ENCODE measurements at places on chromosomes 7 and 10.

DNA sequence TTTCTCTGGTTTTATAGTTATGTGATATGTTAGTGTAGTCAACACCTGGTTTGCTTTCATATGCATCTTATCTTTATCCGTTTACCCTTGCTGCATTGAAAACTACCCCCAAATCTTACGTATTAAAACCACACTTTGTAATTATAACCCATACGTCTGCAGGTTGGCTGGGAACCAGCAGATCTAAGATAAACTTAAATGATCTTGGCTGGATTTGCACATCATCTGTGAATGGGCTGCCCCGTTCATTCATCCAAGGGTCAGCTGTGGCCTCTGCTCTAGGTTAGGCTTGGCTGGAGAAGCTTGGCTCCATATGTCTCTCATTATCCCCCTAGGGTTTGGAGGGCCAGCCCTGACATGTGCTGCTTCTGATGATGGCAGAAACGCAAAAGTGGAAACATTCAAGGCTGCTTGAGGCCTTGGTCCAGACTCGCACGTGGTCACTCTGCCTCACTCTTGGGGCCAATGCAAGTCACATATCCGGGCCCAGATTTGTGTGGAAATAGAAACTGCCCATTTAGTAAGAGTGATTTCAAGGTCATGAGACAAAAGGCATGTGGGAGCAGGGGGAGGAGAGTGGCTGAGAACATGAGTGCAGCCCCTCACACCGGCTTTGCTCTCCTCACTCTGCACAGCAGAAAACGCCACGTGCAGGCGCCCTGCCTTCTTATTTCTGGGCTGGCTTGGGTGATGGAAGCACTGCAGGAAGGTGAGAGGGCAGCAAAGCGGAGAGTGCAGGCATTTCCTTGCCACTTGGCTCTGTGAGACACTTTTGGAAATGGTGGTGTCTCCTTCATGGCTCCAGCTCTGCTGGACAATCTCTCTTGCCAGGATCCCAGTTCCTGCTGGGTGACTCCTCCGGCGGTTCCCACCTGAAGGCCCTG is 553.8 kb downstream of the GLRX3 start:
- no peak for DNase-seq

- DNase-seq: no peak
These were observed 5.9 kb downstream of the ZKSCAN1 start for GRCh38 chr7:100021297-100021696.

GRCh38 chr10:2839081-2839725 is 228.1 kb upstream of the PFKP start:
- DNase-seq: no peak

- DNase-seq: no peak
These were observed 14.0 kb upstream of the ARPC1A start for GRCh38 chr7:99311702-99312101.

DNA sequence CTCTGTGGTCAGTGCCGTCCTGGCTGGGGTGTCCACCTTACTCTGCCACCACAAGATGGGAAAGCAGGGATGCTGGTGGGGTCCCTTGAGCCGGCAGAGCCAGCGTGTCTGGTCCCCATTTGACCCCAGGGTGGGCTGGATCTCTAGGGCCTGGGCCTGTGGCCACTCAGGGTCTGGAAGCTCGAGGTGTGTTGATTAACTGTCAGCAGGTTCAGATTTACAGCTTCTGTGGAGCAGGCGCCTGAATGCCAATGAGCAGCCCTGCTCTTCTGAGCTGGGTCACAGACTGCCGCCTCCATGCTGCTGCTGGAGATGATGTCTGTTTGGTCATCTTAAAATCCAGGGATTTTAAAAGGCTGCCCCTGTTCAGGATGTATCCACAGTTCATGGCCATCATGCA is 11.3 kb upstream of the DPYSL4 start:
- no peak for DNase-seq

GRCh38 chr10:121104476-121105111 is 253.4 kb downstream of the WDR11 start:
- no peak for DNase-seq

GRCh38 chr7:64515330-64515729 is 47.5 kb downstream of the ZNF680 start:
- no peak for DNase-seq

- DNase-seq: no peak
These were observed 11.5 kb upstream of the MALSU1 start for GRCh38 chr7:23287612-23288011.

DNA sequence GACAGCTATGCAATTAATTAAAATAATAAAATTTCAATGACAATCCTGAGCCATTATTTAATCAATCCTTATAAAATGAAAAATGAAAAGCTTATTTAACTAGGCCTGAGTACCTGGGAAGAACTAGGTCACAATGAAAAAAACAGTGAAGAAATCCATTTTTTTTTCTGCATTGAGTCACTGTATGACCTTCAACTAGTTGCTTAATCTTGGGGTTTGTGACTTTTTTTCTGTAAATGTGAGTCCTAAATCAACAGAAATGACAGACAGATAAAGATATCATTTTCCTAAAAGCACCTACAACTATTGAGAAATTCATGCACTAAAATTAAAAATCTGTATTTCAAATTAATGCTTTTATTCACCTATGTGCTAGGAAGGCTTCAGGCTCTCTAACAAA is 96.8 kb downstream of the TMEM26 start:
- no peak for DNase-seq

GRCh38 chr10:58806323-58806722 is 293.7 kb downstream of the BICC1 start:
- no peak for DNase-seq

GRCh38 chr10:43128958-43129706 is 9.1 kb upstream of the CSGALNACT2 start:
- no peak for DNase-seq

- DNase-seq: no peak
These were observed 415.1 kb upstream of the FZD8 start for GRCh38 chr10:36057180-36057579.

DNA sequence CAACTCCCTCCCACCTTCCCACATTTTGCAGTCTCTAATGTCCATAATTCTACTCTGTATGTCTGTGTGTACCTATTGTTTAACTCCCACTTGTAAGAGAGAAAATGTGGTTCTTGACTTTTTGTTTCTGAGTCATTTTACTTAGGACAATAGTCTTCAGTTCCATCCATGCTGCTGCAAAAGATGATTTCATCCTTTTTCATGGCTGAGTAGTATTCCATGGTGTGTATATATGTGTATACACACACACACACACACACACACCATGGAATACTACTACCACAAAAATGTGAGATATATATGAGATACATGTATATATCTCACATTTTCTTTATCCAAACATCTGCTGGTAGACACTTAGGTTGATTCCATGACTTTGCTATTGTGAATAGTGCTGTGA is 182.1 kb upstream of the GALNT17 start:
- no peak for DNase-seq

- DNase-seq: no peak
These were observed 149.8 kb upstream of the PRKCQ start for GRCh38 chr10:6729861-6730344.

GRCh38 chr10:118850418-118851061 is 95.8 kb upstream of the CACUL1 start:
- DNase-seq: peak; percentile 42

DNA sequence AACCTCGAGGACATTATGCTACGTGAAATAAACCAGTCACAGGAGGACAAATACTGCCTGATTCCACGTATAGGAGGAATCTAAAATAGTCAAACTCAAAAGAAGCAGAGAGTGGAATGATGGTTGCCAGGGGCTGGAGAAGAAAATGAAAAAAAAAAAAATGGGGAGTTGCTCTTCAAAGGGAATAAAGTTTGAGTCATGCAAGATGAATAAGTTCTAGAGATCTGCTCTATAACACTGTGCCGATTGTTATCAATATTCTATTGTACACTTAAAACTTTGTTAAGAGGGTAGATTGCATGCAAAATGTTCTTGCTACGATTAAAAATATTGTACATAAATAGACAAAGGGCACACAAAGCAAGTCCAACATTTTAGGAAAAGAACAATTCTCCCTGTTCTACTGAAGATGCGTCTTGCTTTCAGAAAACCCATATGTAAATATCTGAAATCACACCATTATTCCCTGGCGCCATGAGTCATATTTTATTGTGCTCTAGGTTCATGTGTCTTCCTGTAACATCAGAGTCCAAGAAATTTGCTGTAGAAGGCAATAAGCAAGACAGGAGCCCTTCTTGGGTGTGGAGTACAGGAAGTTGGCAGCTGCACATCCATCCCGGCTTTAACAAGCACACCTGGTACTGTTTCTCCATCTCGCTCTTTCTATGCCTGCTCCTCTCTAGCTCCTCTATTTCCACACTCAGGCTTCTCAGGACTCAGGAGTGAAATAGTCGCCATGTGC is 145.9 kb downstream of the GFRA1 start:
- DNase-seq: no peak

GRCh38 chr7:6210621-6211372 is 61.6 kb downstream of the CYTH3 start:
- DNase-seq: no peak

GRCh38 chr7:156158693-156159092 is 346.4 kb upstream of the SHH start:
- DNase-seq: no peak

- no peak for DNase-seq
These were observed 67.0 kb downstream of the ITGA8 start for GRCh38 chr10:15652757-15653156.

DNA sequence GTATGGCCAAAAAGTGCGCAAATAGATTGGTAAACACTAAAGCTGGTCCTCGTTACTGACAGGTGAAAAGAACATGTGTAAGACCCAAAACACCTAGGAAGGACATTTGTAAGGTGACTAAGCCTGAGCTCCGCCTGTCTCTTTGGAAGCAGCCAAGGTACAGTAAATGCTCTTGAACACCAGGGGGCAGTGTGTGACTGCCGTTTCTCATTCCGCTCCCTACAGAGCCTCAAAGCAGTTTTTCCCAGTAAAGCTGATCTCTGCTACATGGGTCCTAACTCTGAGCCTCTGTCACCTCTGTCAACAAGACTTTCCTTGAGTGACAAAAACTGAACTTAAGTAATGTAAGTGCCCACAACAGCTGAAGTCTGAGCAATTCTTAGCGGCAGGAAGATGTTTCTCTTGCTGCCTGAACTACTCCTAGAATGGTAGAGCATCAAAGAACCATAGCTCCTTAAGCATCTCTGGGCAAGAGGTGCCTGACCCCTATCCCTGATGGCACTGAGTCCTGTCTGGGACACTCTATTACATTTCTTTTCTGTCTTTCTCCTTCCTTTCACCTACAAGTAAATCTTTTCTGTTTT is 238.0 kb upstream of the INHBA start:
- DNase-seq: peak; percentile 16

- DNase-seq: no peak
These were observed 11.5 kb upstream of the DLD start for GRCh38 chr7:107879400-107880035.

DNA sequence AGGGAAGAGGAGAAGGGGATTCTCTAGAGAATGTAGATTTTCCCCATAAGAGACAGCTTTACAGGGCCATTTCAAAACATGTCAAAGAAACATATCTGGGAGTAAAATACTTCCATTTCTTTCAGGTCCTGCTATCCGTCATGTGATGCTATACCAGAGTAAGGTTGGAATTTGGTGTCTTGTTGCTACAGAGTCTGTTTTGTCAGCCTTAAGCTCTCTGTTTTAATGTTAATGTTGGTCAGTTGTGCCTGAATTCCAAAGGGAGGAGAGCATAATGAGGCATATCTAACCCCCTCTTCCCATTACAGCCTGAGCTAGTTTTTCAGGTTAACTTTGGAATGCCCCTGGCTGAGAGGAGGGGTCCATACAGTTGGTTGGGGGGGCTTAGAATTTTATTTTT is 94.7 kb upstream of the CCDC71L start:
- no peak for DNase-seq

DNA sequence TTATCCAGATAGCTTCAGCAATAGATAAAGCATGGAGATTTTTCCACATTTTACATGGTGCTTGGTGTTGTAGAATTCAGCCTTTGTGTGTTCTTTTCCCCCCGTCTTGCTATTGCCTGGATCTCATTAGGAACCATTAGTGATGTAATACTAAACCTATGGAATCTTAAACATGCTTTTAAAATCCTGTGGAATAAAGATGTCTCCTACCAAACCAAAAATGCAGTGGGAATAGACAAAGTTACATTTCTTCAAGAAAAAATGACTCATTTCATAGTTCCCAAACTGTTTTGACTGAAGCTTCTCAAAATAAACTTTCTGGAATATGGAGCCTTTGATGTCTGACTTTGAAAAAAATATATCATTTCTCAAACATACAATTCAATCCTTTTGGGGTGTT is 44.0 kb downstream of the CALD1 start:
- no peak for DNase-seq

- no peak for DNase-seq
These were observed 49.6 kb upstream of the CSTF2T start for GRCh38 chr10:51748959-51749358.

DNA sequence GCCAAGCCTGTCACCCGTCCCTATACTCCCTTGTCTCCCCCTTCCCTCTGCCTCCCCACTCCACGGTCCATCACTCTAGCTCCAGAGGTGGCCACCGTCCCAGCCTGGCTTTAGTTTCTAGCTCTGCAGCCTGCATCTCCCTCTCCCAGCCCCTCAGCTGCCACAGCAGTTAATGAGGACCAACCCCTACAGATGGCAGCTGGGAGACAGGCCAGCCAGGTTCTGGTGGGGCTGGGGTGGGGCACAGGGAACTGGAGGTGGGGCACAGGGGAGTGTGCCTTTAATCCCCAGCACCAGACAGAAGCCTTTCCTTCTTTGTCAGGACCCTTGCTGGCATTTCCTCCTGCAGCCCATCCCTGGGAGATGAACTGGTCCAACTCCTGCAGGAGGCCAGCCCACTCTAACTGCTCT is 21.1 kb downstream of the UNC5B start:
- no peak for DNase-seq

GRCh38 chr10:49360271-49361177 is 35.4 kb downstream of the DRGX start:
- DNase-seq: no peak

GRCh38 chr7:150831851-150832250 is 20.5 kb upstream of the AOC1 start:
- no peak for DNase-seq

GRCh38 chr7:28348636-28349035 is 63.7 kb upstream of the CREB5 start:
- DNase-seq: no peak

- DNase-seq: peak; percentile 73
These were observed 21.6 kb upstream of the AP5Z1 start for GRCh38 chr7:4753598-4754432.

- DNase-seq: no peak
These were observed 256.8 kb downstream of the PLXNA4 start for GRCh38 chr7:132319481-132319880.

DNA sequence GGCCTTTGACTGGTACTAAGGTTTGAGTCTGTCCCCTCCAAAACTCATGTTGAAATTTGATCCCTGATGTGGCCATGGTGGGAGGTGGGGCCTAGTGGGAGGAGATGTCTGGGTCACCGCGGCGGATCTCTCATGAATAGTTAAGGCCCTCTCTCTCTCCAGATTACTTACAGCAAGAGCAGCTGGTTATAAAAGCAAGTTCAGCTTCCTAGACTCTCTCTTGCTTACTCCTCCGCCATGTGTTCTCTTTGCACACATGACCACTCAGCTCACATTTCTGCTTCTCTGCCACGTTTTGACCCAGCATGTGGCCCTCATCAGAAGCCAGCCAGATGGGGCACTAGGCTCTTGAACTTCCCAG is 29.9 kb upstream of the ZMIZ1 start:
- no peak for DNase-seq
